ENCODE measurements at places on chromosomes 6 and 20.

DNA sequence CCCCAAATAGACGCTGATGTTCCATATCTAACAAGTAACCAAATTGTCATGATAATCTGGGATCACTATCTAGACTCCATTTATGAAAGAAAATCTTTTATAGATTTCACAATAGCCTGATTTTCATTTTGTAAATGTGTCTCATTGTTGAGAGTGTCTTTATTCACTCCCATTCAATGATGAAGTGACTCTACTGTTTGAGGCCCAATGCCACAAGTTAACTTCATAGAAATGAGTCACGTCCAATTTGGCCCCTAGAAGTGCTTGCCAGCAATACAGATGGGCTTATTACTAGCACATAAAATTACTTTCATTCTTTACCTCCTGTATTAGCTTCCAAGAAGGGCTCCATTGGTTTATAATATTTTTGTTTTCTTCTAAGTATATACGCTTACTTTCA is 6.3 kb downstream of the IPCEF1 start:
- DNase-seq, result no peak

DNA sequence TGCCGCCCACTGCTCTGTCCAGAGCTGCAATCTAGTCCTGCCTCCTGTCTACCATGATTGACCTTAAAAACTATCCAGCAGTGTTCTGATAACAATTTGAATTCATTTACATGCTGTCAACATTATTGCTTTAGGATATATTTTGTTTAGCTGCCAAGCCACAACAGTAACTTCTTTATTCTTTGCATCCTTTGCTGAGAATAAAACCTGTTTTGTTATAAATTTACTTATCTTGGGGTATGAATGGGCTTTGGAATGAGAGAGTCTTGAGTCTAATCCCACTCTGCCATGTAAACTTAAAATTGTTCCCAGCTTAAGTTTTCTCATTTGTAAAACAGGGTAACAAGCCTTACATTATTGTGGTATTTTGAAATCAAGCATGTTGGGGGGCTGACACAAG is 116.4 kb downstream of the FLRT3 start:
- no peak for DNase-seq

- DNase-seq, result no peak
Measured at GRCh38 chr20:60540591-60540990, 582.4 kb downstream of the CDH26 start.

- DNase-seq, result no peak
Measured at GRCh38 chr20:2991532-2991931, 51.9 kb upstream of the GNRH2 start.

DNA sequence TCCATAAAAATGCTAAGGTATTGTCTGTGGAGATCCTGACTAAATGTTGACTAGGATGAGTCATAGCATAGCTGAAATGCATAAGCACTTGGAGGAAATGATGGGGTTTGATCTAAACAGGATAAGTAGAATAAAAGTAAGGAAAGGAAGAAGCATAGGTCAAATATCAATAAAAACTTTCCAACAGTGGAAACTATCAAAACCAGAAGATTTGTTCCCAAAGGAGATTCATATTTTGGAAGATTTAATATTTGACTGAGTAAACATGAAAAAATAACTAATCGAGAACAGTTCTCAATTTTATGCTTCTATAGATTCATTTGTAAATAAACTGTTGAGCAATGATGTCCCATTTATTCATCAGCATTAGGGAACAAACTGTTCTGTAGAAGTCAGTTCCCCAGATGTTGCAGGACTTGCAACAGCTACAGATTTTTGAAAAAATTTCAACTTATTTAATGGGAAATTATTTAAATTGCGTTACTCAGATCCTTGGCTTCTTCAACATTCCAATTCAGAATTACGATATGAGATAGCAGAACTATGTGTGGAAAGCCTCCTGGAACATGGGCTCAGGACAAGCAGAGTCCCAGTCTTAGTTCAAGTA is 133.7 kb upstream of the TBX18 start:
- no peak for DNase-seq

DNA sequence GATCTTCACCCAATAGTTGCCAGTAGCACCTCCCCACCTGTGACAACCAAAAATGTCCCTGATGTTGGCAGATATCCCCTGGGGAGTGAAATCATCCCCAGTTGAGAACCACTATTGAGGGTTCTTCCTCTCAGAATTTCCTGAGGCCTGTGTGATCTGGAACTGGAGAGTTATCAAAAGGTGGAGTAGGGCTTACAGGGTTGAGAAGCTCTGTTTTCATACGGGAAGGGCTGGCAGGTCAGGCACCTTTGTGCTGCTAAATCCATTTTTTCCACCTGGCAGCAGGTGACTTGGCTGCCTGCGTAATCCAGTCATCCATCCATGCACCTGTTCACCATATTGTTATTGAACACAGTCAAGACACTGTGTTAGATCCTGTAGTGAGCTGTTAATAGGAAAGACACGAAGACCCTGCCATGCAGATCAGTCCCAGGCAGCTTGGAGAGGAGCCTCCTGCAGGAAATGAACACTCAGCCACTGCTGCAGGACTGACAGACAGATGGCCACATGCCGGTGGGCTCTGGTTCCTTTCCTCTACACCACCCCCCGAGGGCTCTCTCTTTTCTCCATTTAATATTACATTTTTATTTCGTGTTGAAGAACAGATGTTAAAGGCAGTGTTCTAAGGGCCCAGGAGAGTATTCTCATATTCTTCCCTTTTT is 5.4 kb downstream of the DUSP22 start:
- no peak for DNase-seq

- no peak for DNase-seq
Measured at GRCh38 chr6:40285535-40285934, 301.6 kb downstream of the LRFN2 start.

GRCh38 chr6:3343089-3343883 is 84.5 kb downstream of the PSMG4 start:
- DNase-seq, result peak; percentile 99

DNA sequence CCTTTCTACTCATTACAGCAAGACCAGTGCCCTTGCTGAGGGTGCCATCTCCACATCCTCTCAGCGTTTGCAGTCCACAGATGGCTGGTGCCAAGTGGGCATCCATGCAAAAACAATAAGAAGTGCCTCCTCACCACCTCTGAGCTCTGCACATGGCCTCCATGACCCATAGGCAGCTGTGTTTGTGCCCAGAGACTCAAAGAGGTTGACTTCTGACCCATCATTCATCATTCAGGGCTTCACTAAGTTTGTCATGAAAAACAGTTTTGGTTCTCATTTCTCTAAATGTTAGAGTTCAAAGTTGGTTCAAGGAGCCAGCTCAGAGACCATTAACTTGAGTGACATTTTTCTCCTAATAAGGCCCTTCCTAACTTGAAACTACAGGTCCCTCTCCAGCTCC is 512.6 kb upstream of the MAP3K7 start:
- DNase-seq, result no peak

DNA sequence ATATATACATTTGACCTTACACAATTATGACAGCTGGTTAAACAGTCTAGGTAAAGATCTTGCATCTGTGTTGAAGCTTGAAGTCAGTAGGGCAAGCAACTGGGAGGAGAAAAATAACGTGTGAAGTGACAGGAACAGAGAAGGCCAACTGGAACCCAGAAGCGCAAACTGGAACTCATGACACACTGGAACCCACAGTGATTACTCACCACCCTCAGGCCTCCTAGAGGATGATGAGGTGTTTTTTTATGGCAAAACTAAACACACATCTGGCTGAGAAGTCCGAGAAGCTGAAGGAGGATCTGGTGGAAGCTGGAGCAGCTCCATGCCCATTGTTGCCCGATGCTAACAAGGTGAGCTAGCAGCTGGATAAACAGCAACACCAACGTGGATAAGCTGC is 108.1 kb downstream of the TMEM200A start:
- DNase-seq, result no peak

DNA sequence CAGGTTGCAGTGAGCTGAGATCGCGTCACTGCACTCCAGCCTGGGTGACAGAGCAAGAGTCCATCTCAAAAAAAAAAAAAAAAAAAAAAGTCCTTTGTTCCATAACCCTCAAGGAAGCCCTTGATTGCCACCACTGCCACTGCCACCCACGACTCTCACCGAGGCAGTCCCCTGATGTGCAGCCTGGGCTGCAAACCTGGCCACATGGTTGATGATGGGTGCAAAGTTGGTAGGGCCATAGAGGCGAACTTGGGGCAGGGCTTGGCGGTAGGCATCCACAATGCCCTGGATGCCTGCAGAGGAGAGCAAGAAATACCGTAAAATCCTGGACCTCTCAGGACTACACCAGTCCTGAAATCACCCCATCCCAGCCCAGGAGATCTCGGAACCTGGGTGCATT is 11.5 kb downstream of the SPAG4 start:
- DNase-seq, result no peak

- peak; percentile 98 for DNase-seq
Measured at GRCh38 chr6:167532410-167533288, 207.8 kb downstream of the TTLL2 start.

DNA sequence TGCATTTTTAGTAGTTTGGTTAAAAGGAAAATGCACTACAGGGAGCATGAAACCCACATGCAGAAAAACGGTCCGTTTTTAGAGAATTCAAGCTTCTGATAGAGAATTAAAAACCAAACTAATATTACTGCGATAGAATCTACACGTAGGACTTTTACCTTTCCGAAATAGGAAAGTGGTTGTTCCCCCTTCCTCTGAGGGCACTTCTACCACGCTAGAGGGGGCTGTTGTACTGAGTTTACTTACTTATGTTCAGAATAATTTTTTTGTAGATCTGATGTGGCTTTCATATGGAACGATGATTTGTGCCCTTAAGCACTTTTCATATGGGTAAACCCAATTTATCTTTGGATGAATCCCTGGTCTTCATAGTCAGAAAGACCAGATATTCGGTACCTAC is 264.3 kb upstream of the PLN start:
- DNase-seq, result peak; percentile 78

DNA sequence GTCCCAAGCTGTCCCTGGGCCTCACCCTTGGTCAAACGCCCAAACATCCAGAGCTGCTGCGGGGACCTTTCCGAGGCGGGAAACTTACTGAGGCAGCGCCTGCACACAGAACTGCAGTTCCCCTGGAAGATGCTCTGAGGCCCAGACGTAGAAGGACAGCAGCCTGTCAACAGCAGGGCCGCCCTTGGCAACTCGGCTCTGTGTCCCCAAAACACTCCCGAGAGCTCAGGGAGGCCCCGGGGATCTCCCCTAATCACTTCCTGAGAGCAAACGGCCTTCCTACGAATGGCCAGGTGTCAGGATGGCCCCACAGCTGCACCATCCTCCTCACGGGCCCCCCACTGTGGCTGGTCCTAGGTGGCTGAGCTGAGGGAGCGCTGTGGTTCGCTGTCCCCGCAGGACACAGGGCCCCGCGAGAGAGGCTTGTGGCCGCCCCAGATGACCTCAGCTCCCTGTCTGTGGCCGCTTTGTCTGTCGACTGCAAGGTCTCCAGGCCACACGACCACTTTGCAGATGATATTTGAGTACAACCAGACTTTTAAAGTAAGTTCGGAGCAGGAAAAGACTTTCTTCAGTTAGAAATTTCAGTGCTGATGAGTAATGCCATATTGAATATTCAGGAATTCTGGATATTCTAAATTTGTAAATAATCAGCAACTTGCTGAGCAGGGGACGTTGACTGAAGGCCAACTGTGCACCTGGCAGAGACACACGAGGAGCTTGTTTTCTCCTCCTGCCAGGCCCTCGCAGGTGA is 46.0 kb downstream of the DLL1 start:
- DNase-seq, result peak; percentile 53

DNA sequence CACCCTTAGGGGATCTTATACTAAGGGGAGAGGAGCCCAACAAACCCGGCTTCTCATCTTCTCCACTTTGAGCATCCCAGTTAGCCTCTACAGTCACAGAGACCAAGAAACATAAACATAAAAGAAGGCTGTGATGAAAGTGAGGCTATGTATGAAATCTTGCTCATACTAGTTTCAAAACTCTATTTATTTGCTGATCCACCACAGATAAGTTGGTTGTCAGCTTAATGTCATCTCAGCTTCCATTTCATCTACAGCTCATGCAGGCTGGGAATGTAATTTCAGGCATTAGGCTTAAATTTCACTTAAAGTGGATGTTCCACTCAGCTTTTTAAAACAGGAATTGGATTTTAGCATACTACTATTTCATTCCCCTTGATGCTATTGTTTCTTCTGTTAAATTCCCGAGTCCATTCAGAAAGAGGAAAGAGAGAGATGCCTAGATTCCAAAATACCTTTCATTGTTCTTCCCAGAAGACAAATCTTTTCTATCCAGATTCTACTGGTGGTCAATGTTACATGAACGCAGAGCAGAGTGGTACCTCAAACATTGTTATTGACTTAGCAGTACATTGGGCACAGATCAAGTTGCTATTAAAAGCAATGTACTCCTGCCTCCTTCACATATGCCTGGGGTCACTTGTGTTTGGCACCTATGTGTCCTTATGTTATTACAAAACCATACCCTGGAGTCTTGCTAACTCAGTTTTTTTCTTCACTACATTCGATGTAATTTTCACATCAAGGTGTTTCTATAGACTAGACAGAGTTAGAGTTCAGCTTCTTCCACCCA is 149.0 kb downstream of the HACE1 start:
- DNase-seq, result peak; percentile 22

DNA sequence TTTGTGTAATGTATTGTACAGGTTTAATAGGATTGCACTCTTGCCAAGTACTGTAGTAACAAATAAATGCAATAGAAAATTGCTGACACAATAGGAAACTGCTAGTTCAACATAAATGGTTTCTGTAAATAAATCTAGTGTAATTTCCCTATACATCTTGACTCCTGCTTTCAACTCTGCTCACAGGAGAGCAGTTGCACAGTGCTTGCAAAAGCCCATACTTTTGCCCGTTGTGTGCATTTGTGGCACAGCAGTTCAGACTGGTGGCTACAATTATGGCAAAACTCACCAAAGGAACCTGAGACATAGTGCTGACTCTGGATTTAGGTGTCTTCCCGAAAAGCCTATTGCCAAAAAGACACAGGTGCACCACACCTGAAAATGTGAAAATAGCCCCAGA is 953.3 kb upstream of the SLC35B3 start:
- no peak for DNase-seq

- DNase-seq, result no peak
Measured at GRCh38 chr20:47241345-47241781, 115.1 kb downstream of the ZMYND8 start.

GRCh38 chr6:166253281-166253681 is 54.9 kb downstream of the PRR18 start:
- DNase-seq, result peak; percentile 15

DNA sequence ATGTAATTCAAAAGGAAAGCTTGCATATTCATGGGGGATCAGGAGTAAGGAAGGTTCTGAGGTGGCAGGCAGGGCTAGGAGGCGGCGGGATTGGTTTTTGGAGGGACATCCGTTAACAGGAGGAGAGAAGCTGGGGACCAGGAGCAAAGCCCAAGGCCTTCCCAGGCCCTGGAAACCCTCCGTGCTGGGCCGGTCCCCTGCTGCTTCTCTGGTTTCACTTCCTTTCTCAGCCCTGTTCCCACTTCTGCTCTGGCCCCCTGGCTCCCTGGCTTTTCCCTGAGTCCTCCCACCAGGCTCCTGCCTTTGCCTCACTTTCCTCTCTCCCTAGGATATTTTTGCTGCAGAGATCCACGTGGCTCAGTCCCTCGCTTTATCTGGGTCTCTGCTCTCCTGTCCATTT is 26.4 kb upstream of the SALL4 start:
- DNase-seq, result no peak

All from NCI-H82 (cell line).